Gastrocnemius medialis (tissue), 4 donors: ENCODE measurements at places on chromosomes 13 and 19. TPM values are rescaled to one million over a fixed set of nuclear protein-coding genes. Genes with fewer than 3 reads are reported as not detected.
A peak's percentile ranks its signal among the peaks of the same experiment; 100 is the strongest.

- no peak for DNase-seq
- H3K27ac ChIP-seq: no peak overlapping the region
- peaks cover 3% of the 10 kb centered on the region for H3K4me1 ChIP-seq
- no peak overlapping the region for H3K4me3 ChIP-seq
- peaks cover 16% of the 10 kb centered on the region for H3K27me3 ChIP-seq
- H3K36me3 ChIP-seq: no peaks in the 10 kb centered on the region
These were observed 3.4 kb downstream of the TMEM145 start for GRCh38 chr19:42316223-42317211.

DNA sequence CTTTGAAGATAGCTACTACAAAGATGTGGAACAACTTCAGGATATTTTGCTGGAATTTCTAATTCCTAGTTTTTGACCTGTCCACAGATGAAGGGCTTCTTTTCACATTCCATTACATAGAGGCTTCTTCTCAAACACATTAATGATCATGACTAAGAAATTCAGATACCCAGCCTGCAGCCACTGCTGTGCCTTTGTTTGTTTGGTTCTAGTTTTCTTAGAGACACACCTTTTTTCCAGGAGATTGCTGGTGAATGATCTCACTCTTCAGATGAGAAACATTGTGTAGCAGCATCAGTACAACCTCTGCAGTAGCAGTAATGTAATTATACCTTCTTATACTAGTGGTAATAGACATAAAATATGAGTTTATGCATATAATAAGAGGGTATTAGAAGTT lies 5.0 kb downstream of the TDRD3 start:
- no peak overlapping the region for H3K4me3 ChIP-seq
- H3K4me1 ChIP-seq: peaks cover 40% of the 10 kb centered on the region
- no peak for DNase-seq
- H3K27ac ChIP-seq: no peak overlapping the region
- H3K27me3 ChIP-seq: no peaks in the 10 kb centered on the region
- no peaks in the 10 kb centered on the region for H3K36me3 ChIP-seq

- H3K27me3 ChIP-seq: peaks cover 2% of the 10 kb centered on the region
- H3K4me1 ChIP-seq: no peaks in the 10 kb centered on the region
- no peaks in the 10 kb centered on the region for H3K36me3 ChIP-seq
- H3K27ac ChIP-seq: no peak overlapping the region
These were observed 66.8 kb downstream of the SOX1 start for GRCh38 chr13:112133499-112134390.

DNA sequence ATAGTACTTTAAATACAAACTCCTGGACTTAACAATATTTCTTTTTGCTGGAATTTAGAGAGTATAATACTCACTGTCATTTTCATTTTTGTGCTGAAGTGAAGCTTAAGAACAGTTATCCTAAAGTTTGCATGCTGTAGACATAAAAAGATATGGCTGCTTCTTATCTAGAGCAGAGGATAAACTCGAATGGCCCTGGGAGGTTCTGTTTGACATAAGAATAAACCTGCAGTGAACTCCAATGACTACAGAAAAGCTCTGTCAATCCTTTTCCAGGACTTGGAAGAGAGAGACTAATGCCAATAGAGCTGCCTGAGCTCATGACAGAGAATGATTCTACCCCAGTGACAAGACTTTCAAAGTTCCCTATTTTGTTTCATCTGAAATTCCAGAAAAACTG lies 1017.8 kb upstream of the MIR17HG start:
- H3K36me3 ChIP-seq: no peaks in the 10 kb centered on the region
- H3K27ac ChIP-seq: no peak overlapping the region
- H3K4me1 ChIP-seq: no peaks in the 10 kb centered on the region
- DNase-seq: no peak
- H3K4me3 ChIP-seq: no peak overlapping the region
- H3K27me3 ChIP-seq: no peaks in the 10 kb centered on the region

DNA sequence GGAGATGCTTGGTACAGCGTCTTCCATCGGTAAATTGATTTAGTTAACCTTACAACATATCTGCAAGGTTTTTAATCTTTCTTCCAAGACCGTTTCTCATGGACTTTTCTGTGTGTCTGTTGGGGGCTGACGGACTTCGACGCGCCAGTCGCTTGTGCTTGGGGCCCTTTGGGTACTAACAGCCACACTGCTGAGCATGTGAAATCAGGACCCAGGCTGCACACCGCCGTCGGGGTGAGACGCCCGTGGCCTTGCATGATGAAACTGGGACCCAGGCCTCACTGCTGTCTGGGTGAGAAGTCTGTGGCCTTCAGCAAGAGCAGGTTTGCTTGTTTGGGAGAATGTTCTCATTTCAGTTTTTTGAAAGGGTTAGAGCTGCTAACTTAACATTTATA lies 9.8 kb downstream of the ATP4B start:
- DNase-seq: no peak
- H3K36me3 ChIP-seq: no peaks in the 10 kb centered on the region
- no peaks in the 10 kb centered on the region for H3K27me3 ChIP-seq

DNA sequence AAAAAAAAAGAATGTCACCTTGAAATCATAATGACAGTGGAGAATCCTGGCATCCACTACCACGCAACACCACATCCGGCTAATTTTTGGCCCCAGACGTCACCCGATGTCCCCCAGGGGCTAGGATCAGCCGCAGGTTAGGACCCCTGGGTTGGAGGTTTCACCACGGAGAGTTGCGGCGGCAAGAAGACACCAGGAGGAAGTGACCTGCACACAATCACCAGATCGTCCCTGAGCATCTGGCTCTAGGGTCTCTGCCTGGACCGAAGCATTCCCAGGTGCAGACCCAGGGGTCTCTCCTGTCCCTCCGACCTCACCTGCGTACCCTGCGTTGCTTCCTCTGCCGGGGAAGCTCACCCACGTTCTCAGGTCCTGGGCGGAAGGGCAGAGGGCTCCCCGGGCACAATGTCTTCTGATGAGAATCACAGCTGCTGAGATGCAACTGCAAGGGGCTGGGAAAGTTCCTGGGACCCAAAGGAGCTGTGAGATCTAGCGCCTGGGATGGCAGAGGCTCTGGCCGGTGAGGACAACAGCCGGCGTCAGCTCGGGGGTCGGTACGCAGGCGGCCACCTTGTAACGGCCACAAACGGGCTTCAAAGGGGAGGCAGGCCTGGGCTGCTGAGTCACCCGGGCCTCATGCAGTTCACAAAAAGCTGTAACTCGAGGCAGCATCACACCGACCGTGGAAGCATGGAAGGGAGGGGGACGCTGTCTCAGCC lies 111.2 kb downstream of the GADD45B start:
- H3K27ac ChIP-seq: peak overlapping the region; percentile 67
- no peaks in the 10 kb centered on the region for H3K36me3 ChIP-seq
- no peaks in the 10 kb centered on the region for H3K27me3 ChIP-seq

GRCh38 chr19:39444598-39445195 lies 685 bp upstream of the SUPT5H start:
- H3K4me1 ChIP-seq: peaks cover 29% of the 10 kb centered on the region
- H3K27ac ChIP-seq: peak overlapping the region; percentile 98
- no peak for DNase-seq

DNA sequence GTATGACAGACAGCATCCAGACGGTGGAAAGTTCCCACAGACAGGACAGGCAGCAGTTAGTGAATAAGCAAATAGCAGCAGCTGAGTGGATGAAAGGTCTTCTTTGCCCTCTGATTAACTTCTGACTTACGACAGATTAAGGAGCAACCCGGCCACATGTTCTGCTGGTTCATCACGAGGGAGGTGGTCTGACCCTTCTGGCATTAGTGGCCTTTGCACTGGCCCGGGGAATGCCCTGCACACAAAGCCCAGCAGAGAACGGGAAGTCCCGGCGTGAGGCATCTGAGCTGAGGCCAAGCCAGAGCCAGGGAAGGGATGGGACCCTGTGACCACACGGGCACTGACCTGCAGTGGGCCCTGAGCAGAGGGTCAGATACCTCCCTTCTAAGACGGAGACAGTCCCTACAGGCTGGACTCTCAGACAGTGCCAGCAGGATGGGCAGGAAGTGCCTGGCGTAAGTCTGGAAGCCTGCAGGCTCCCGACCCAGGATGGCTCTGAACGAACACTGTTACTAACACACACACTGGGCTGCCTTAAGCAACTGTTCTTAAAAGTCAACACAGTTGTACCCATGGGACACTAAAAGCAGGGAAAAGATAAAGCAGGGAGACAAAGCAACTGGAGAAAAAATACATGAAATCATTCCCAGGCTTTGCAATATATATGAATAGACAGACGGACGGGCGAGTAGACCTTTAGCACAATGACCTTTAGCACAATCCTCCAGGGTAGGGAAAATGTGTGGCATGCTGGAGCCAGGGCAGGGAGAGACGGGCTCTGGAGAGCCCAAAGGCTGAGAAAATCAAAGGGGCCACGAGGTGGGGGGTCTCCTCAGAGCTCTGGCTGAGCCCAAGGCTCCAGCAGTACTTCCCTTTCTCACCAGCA lies 6.3 kb downstream of the C19orf12 start:
- H3K4me1 ChIP-seq: peaks cover 45% of the 10 kb centered on the region
- H3K27ac ChIP-seq: peak overlapping the region; percentile 78
- DNase-seq: no peak
- no peaks in the 10 kb centered on the region for H3K27me3 ChIP-seq
- H3K4me3 ChIP-seq: no peak overlapping the region

- DNase-seq: no peak
- peaks cover 28% of the 10 kb centered on the region for H3K27me3 ChIP-seq
- no peak overlapping the region for H3K4me3 ChIP-seq
- H3K4me1 ChIP-seq: peaks cover 9% of the 10 kb centered on the region
- no peaks in the 10 kb centered on the region for H3K36me3 ChIP-seq
These were observed 5.9 kb upstream of the DIRAS1 start for GRCh38 chr19:2726904-2727639.

DNA sequence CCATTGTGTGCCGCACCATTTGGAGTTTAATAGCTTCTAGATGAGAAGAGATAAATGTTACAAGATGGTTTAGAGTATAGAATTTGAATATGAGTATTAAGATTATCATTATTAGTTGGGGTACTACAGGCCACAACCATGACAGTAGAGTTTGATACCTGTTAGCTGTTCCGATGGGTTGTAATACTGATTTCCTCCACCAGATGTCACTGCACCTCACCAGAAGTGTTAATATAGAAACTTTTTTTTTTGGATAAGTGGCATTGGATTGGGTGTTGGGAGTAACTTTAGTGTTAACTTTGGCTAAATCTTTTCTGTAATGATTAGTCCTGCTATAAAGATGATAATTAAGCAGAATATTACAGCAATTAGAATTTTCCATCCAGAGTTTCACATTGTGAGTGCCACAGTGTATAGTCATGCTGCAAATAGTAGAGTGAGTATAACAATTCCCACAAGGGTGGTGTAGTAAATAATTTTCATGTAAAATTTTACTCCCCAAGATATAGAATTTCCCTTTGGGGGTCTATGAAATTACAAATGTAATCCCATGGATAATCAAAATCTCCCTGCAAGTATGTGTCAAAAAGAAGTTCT lies 56.3 kb downstream of the PSG3 start:
- no peaks in the 10 kb centered on the region for H3K27me3 ChIP-seq
- no peaks in the 10 kb centered on the region for H3K36me3 ChIP-seq
- H3K4me1 ChIP-seq: no peaks in the 10 kb centered on the region
- H3K4me3 ChIP-seq: no peak overlapping the region
- no peak for DNase-seq

DNA sequence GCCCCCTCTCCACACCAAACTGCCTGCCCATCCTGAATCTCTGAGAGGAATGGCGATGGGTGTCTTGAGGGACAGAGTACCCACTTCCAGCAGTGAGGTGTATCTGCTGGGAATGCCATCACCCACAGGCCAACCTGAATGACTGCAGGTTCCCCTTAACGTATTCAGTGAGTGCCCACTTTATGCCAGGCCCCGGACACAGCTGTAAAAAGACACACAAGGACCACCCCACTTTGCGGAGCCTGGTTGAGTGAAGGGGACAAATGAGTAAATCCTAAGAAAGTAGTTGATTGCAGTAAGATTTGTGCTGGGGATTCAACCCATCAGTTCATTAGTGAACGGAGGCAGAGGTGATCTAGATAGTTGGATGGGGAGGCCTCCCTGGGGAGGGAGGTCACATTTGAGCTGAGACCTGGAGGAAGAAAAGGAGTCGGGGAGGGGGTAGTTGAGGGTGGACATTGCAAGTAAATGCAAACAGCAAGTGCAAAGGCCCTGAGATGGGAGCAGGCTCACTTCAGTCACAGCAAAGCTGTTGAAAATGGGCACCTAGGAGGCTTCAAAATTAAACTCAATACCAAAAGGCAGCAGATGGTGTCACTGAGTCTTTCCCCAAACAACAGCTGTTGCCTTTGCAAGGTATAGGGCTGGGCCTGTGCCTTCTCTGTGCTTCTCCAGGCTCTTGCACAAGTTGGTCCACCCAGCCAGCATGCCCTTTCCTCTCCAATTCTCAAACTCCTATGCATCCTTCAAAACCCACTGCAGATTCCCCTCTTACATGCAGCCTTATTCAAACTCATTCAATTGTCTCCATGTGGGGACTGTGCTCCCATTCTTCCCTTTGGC lies 4.3 kb downstream of the GDF15 start:
- no peaks in the 10 kb centered on the region for H3K4me1 ChIP-seq
- DNase-seq: no peak
- peaks cover 6% of the 10 kb centered on the region for H3K27me3 ChIP-seq
- no peaks in the 10 kb centered on the region for H3K36me3 ChIP-seq
- no peak overlapping the region for H3K4me3 ChIP-seq
- no peak overlapping the region for H3K27ac ChIP-seq

DNA sequence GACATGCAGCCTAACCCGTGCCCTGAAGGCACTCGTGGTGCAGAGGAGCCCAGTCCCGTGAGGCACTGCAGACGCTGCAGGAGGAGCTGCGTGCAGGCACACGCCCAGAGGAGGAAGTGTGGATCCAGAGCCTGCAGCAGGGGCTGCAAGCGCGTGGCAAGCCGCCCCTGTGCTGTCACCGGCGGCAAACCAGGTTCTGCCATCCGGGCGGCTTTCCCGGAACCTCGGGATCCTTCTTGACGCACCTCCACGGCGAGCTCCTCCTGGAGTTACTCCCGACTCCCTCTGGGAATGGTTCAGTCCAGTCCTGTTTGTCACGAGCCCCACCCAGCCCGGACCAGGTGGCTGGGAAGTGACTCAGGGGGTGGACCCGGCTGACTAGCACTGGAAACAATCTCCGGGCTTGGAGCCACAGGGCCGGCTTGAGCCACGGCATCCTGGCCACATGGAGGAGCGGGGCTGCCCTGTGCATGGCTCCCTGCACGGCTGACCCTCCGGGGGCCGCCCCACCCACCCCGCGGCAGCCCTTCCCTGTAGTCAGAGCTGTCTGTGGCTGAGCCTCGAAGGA lies 10.2 kb downstream of the DPP9 start:
- H3K4me3 ChIP-seq: peak overlapping the region; percentile 41
- DNase-seq: peak; percentile 95
- peak overlapping the region; percentile 89 for H3K27ac ChIP-seq
- H3K4me1 ChIP-seq: peaks cover 56% of the 10 kb centered on the region

GRCh38 chr19:55179606-55180484 lies at the start of gene SYT5:
Gene SYT5, minus strand, starts transcription at chr19:55180289. Its CDS starts 1,248 bp downstream, at chr19:55179041.
- H3K27me3 ChIP-seq: peaks cover 77% of the 10 kb centered on the region
- H3K27ac ChIP-seq: no peak within 1 kb of the TSS
- H3K36me3 ChIP-seq: no peaks in the 10 kb centered on the region
- no peak for DNase-seq

- no peaks in the 10 kb centered on the region for H3K36me3 ChIP-seq
- H3K4me1 ChIP-seq: no peaks in the 10 kb centered on the region
- no peak overlapping the region for H3K4me3 ChIP-seq
- H3K27me3 ChIP-seq: no peaks in the 10 kb centered on the region
These were observed 48.0 kb upstream of the TPP2 start for GRCh38 chr13:102548811-102549210.

The EXOC3L2 gene
- 0.46 TPM for total RNA-seq

The ZNF536 gene
- total RNA-seq: not detected

The STARD13 gene
- total RNA-seq: 7.7 TPM

The ANKRD24 gene
- 0.13 TPM for total RNA-seq

The SLC35E1 gene
- total RNA-seq: 24.1 TPM
